ENCODE measurements at places on chromosomes 6 and 20.

GRCh38 chr6:25476126-25476525, 175.9 kb upstream of the SCGN start:
- no peak for DNase-seq

DNA sequence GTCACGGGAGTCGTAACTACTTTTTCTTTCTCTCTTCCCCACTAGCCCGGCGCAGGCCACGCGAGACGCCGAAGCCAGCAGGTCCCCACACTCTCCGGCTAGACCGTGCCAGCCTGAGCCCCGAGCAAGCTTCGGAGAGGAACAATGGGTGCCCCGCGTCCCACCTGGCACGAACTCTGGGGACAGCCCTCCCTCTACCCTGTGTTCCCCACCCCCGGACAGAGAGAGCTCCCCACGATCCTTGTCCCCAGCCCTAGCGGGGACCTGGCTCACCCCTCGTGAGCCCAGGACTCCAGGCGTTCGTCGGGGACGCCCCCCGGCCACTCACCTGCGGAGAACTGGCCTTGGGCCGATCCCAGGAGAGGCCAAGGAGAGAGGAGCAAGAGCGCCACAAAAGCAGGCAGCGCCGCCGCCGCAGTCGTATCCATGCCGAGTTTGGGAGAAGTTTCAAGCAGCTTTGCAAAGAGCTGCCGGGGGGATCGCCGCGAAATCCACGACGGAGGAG, 416 bp downstream of the PTPRK start:
- peak; percentile 34 for DNase-seq

- DNase-seq = no peak
Measured at GRCh38 chr20:6680854-6681253, 86.6 kb upstream of the BMP2 start.

DNA sequence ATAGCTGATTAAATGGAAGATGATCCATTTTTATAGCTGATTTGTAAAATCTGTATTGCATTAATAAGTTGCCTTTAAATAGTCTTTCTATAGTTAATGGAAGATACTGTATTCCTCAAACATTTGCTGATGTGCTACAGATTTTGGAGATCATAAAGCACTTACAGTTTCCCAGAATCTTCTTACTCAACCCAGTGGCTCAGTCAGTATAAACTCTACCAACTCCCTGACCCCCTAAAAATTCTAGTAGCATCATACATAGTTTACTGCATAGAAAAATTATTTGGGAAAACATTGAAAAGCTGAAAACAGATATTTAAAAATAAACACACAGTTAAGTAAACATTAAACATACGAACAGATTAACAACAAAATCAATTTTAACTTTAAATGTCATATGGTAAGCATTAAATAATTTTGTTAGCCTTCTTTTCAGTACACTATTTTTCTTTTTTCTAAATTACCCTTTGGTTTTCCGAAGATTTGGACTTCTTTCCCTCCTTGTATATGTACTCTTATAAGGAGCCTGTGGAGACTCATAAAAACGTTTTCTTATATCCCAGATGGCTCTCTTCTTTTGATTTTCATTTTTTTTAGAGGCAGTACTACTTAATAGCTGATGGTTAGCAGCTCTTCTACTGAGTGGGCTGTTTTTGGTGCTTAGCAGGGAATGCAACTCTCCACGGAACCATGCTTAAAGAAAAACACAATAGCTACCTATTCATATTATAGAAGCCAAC, 62.7 kb upstream of the BMP5 start:
- DNase-seq = no peak

GRCh38 chr20:3874194-3874844, 14.9 kb upstream of the PANK2 start:
- no peak for DNase-seq

DNA sequence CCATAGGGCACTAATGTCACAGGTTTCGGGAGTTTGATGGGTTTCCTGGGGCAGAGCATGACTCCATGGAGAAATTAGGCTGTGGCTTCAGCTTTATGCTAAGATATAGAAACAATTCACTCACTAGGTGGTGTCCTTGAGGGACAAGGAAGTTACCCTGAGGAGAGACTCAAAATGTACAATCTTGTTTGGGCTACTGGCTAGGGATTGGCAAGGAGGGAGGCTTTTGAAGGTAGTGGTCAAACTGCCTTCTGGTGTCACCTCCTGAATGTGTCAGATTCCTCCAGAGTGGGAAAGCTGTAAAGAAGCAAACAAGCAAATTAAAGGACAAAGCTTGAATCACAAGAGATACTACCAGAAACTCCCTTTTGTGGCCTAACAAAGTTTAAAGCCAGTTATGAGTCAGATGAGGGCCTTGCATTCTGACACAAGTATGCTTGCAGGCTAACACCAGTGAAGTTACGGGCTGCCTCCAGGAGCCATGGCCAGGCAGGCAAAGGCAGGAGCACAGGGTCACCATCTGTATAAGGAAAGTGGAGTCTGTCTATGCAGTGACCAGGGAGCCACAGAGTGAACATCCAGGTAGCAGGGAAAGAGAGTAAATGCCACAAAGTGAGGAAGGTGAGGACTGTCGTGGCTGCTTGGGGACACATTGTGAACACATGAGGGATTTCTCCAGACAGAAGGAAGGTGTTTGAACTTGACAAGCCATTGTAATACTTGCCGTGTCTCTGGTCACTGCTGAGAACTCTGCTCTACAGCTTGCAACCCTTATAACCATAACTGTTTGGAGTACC, 107.7 kb upstream of the DTNBP1 start:
- no peak for DNase-seq
